CD4-positive, CD25-positive, alpha-beta regulatory T cell (primary cell): ENCODE measurements at places on chromosomes 7 and 10.

DNA sequence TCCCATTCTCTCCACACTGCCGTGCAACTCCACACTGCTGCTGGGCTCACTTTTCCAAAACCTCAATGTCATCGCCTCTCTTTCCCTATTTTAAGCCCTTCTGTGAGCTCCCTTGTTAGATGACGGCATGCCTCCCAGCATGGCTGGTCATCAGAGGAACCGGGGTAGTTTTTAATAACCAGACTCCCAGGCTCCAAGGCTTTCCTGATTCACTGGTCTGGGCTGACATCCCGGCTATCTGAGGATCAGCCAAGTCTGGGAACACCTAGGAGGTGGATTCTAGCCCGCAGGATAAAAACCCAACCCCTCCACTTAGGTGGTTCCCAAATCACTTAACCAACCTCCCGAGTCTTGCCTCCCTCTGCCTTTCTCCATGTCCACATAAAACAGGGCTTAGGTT is 295.4 kb upstream of the FZD8 start:
- no peak for DNase-seq

DNA sequence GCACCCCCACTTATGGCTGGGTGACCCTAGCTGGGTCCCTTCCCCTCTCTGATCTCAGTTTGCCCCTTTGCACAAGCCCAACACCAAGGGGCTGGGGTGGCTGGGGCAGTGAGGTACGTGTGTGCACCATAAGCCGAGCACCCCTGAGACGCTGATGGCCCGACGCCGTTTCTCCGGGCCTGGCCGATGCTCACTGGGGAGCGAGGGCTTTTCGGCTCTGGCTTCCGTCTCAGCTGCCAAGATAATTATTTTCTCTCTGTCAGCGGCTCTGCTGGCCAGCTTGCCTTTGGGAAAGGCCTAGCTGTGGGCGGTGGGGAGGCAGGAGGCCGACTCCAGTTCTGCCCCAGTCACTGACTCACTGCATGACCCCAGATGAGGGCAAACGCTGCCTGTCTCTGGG is 91.0 kb downstream of the ZMIZ1 start:
- DNase-seq, result no peak

GRCh38 chr10:14191407-14191806 is 139.3 kb downstream of the FRMD4A start:
- DNase-seq, result no peak

- no peak for DNase-seq
Measured at GRCh38 chr7:91249506-91250233, 14.6 kb upstream of the FZD1 start.

DNA sequence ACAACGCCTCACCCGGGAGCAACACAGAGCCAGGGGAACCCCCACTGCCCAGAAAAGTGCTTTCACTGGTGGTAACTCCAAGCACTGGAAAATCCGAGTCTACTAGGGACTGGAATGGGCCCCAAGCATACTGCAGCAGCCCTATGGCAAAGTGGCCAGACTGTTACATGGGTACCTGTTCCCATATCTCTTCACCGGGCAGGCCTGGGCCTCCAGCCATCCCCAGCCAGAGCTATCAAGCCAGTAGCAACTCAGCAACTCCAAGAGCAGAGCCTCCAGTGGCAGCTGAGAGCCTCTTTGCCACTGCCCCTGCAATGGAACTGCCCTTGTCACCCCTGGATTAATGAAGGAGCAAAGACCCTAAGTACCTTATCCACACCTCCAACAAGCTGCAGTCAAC is 73.5 kb downstream of the HBP1 start:
- DNase-seq, result no peak

DNA sequence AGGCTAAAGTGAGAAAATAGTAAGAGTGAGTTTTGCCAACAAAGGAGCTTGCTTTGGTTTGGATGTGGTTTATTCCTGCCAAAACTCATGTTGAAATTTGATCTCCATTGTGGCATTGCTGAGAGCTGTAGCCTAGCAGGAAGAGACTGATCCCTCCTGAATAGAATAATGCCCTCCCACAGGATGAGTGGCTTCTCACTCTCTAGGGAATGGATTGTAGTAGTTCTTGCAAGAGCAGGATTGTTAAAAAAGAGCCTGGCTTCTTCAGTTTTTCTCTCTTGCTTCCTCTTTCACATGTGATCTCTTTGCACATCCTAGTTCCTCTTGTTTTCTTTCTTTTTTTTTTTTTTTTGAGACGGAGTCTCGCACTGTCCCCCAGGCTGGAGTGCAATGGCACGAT is 34.4 kb downstream of the ASAH2 start:
- no peak for DNase-seq

DNA sequence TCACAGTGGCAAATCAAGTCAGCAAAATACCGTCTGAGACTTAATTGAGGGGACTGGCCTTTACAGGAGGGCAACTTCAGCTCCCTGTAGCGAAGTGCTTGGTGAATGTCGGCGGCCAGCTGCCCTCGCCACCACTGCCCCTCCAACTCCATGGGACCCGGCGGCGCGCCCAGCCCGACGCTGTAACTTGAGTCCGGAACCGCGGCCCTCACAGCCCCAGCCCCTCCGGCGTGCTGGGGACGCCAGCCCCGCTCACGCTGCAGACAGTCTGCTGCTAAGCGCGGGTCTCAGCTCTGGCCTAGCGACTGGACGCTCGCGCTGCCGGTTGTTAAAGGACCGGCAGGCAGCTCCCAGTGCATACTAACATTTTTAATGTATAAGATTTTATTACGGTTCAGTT is 113.4 kb upstream of the NUPR2 start:
- DNase-seq, result no peak

DNA sequence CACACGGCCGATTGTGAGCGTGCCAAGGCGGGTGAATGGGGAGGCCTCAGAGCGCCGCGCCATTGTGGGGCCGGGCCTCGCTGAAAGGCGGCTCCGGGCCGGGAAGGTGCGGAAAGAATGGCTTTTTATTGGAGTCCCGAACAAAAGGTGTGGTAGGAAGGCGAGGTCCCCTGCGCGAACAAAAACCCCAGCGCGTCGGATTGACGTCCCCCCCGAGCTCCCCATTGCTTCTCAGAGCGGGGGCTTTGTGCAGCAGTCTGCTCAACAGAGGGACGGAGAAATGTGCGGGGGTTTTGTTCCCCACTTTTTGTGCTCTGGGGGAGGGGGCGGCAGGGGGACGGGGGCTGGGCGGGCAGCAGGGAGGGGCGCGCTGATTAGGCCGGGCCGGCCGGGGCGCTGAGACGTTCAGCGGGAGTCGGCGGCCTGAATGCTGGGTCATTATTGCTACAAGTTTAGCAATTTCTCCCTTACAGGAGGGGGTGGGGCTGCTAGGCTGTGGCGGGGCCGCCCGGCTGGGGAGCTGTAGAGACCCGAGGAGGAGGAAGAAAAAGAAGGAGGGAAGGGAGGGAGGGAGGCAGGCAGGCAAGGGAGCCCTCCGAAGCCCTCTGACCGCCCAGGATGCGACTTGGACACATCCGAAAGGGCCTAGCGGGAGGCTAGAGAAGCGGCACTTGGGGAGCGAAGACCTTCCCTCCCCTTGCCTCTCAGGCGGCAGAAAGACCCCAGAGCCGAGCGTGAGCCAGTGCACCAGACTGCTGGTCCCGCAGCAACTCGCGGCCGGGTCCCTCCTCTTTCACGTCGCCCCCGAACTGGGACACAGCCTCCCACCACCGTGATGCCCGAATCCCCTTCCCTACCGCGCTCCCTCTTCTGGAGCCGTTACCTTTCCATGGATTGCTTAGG is 4.6 kb downstream of the NKX2-3 start:
- no peak for DNase-seq

- no peak for DNase-seq
Measured at GRCh38 chr7:17195576-17195975, 102.9 kb upstream of the AHR start.

DNA sequence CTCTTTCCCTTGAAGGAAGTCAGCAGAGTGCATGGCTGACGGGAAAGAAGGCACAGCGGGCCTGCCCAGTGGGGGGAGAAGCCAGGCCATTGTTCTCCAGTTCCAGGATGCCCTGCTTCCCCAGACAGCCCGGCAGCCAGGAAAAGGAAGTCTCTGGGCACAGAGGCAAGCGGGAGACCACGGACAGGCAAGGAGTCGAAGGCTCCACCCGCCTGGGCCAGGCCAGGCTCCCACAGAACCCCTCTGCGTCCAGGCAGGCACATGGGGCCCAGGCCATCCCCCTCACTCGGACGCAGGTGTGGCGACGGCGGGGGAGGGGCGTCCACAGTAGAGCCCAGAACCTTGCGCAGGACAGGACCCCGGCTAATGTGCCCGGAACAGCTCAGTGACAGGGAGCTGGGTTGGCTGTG is 8.7 kb downstream of the GPR146 start:
- no peak for DNase-seq

DNA sequence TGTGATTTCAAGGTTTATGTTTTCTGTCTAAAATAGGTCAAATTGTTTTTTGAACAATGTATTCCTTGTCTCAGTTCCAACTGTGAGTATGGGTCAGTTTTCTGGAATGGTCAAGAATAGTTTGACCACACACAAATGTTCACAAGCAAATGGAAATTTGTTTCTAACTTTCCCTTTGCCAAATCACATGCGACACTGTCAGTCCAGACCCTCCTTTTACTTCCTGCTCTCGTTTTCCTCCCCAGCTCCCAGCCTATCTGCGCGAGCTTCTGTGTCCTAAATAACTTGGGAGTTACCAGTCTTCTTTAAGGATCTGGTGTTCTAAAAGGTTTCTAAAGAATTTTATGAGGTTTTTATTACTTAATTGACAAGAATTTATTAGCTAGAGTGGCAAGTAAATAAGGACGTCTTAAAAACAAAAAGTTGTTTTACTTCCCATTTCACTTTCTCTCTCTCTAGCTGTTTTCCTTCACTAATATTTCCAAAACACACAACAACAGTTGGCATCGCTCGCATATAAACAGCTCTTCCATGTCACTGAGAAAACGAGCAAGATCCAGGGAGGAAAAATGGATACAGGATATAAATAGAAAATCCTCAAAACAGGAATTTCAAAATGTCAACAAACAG is 266.1 kb upstream of the KLF6 start:
- no peak for DNase-seq
